Neural crest cell (in vitro differentiated cells): ENCODE measurements at places on chromosomes 11 and 22. TPM values are rescaled to one million over a fixed set of nuclear protein-coding genes. Genes with fewer than 3 reads are reported as not detected.
A peak's percentile ranks its signal among the peaks of the same experiment; 100 is the strongest.

GRCh38 chr11:47499161-47499560 lies 50.2 kb upstream of the RAPSN start:
- no peak for DNase-seq

- no peak for DNase-seq
These were observed 362.1 kb downstream of the DDX10 start for GRCh38 chr11:109026891-109027489.

DNA sequence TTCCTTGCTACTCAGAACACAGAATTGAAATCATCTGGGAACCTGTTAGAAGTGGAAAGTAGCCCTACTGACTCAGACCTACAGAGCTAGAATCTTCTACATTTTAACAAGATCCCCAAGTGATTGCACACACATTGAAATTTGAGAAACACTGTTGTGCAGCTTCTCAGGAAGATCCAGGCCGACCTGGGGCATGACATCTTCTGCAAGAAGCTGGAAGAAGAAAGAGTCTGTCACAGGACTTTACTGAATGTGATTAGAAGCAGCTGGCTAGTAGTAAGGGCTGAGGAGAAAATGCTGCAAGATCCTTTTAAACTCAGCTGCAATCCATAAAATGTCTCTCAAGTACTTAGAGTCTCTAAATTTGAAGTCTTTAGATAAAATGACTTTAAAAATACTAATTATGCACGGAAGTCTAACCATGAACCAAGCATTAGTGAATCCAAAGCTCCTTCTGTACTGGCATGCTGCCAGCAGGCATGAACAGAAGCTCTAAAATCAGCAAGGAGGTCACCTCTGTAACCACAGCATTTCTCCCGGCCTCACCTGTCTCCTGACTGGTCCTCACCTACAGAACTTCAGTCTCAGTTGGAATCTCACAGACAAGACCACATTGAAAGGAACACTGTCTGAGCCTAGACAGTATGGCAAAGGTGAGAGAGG lies 85.0 kb downstream of the SERGEF start:
- DNase-seq: no peak

- DNase-seq: no peak
These were observed 50.3 kb downstream of the LARGE1 start for GRCh38 chr22:33869946-33870345.

GRCh38 chr22:22167791-22168189 lies 76.8 kb upstream of the VPREB1 start:
- DNase-seq: no peak

GRCh38 chr11:19160847-19161246 lies 40.9 kb downstream of the CSRP3 start:
- no peak for DNase-seq

DNA sequence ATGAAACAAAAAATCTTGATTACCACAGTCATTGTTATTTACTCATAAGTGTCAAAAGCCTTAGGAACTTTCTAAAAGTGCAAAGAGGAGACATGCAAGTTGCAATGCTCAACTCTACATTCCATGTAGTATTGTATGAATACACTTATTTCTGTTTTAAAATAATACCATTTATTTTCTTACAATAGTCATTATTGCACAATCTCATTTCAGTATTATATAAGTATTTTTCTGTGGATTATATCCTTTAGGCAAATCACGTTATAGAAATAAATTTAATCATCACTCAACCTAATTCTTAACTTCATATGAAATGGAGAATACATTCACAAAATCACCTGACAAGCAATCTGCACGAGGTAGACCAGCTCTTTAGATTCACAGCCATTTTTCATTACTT lies 98.8 kb downstream of the ARHGAP32 start:
- DNase-seq: no peak

DNA sequence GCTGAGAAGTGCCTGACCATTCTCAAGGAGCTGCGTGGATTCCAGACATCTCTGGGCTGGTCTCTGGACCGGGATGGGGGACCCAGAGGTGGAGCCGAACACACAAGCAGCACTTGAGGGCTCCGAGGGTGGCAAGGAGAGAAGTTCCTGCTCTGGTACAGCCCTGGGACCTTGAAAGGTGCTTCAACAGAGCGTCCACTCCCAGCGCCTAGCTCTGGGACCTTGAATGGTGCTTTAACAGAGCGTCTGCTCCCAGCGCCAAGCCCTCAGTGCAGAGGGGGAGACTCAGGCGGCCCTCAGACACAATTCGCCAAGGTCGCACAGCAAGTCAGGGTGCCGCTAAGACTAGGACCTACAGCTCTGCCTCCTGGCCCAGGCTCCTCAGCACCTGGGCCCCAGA lies 10.6 kb upstream of the NPAS4 start:
- DNase-seq: no peak

DNA sequence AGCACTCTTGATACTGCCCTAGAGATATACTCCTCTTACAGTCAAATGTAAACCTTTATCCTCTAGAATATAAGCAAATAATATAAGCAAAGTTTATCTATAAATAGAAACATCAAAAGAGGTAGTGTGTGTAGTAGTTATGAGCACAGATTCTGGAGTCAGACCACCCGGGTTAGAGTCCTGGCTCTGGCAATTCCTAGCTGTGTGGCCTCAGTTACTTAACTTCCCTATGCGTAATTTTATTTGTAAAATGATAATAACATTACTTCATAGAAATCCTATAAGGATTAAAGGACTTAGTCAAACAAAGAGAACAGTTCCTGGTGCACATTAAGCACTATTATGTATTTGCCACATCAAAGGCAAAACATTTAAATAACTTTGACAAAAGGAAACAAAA lies 7.0 kb downstream of the MSANTD4 start:
- no peak for DNase-seq

DNA sequence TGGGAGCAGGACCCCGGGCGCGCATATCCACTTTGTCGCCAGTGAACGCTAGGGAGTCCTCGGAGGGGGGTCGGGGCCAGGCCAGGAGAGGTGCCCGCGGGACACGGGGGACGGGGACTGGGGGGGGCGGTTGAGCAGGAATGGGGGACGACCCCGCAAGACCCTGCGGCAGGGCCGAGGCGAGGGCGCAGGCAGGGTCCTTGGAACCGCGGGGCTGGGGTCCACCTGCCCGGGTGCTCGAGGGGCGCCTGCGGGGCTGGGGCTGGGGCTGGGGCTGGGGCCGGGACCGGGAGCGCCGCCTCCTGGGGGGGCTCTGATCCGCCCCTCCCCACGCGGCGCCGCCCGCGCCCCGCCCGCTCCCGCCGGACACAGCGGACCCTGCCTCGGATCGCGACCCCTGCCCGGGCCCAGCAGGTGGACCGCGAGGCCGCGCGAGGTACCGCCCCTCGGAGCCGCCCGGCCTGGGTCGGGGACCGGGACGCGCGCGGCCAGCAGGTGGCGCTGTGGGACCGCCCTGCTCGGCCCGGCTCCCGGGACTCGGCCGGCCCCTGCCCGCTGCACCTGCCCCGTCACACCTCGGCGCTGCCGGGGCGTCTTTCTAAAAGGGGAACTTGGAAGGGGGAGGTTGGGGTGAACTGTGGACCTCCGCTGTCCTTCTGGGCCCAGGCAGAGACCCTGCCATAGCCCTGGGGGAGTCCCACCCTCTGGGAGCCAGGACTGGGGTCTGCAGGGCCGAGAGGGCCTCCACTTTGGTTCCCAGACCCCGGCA lies 11.0 kb downstream of the CRELD2 start:
- peak; percentile 75 for DNase-seq

DNA sequence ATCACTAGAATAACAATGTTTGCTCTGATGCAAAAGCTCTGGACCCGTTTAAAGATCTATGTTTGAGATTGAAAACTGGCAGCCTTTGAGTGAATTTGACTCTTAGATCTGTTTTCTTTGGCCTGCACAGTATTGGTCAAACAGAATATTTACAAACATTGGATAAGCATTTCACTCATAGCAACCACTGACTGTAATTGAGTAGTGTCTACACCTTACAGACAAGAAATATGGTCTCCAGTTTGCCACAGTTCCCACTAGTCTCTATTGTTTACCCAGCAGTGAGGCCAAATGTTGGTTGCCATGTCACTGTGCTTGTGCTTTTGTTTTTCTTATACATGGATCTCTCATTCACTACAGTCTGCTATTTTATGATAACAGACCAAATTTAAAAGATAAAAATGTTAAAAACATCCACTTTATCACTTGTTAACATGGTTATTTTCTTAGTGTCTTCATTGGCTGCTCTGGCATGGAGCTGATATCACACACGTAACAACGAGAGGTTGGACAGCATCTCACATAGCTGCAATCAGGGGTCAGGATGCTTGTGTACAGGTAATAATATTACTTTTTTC lies 12.2 kb downstream of the ANKRD42 start:
- no peak for DNase-seq

- no peak for DNase-seq
These were observed 36.9 kb upstream of the SYT13 start for GRCh38 chr11:45322891-45323600.

DNA sequence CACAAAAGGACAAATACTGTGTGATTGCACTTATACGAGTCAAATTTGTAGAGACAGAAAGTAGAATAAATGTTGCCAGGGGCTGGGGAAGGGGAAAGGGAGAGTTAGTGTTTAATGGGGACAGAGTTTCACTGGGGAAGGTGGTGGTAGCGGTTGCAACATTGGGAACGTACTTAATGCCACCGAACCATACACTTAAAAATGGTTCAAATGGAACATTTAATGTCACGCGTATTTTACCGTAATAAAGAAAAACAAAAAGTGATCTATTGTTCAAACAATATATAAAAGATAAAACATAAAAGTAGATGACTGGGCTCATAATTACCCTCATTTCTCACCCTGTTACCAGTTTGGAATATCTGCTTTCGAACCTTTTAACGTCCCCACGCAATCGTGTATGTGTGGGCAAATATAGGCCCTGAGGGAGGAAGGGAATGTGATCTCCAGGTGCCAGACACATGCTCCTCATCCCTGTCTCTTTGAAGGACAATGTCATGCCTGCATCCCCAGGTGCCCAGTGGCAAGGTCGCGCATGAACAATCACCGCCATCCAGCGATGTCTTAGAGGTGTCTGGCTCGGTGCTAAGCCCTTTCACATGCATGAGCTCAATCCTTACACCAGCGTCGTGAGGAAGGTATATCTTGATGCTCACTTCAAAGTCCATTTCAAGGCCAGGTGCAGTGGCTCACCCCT lies 35.3 kb downstream of the LIF start:
- no peak for DNase-seq

DNA sequence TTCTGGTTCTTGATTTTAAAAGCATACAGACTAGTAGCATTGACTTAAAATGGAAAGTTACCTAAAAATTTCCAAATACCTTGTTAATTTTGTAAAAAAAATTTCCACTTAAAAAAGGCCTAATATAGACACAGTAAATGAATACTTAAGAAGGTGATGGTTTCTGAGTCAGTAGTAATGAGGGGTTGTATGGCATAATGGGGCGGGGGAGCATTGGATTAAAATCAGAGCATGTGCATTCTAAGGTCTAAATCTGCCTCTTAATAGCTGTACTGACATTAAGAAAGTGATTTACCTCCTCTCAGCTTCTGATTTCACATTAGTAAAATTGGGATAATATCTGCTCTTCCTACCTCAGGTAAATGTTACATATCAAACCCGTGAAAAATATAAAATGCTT lies 446.5 kb downstream of the AASDHPPT start:
- DNase-seq: no peak

- DNase-seq: no peak
These were observed 102.3 kb upstream of the CEP126 start for GRCh38 chr11:101812546-101812945.

The SAA1 gene
- not detected in 2 replicates for total RNA-seq

The IL10RA gene
- 0.37 and 0.48 TPM in 2 replicates for total RNA-seq

The OR52I2 gene
- total RNA-seq: not detected in 2 replicates

The ART1 gene
- not detected in 2 replicates for total RNA-seq

The TRIM66 gene
- 6.5 and 10.2 TPM in 2 replicates for total RNA-seq

The SEPTIN5 gene
- total RNA-seq: 30.2 and 31.9 TPM in 2 replicates

The GLYATL1 gene
- 1.9 and 2.7 TPM in 2 replicates for total RNA-seq
